ENCODE measurements at places on chromosomes 2 and 18.

GRCh38 chr2:108629417-108629816, 89.9 kb upstream of the RANBP2 start:
- DNase-seq, result no peak

GRCh38 chr2:175865716-175866115, 136.4 kb downstream of the LNPK start:
- no peak for DNase-seq

- DNase-seq, result no peak
These were observed 70.0 kb downstream of the SLC25A12 start for GRCh38 chr2:171824086-171824485.

GRCh38 chr18:42480441-42480840, 525.4 kb downstream of the PIK3C3 start:
- no peak for DNase-seq

DNA sequence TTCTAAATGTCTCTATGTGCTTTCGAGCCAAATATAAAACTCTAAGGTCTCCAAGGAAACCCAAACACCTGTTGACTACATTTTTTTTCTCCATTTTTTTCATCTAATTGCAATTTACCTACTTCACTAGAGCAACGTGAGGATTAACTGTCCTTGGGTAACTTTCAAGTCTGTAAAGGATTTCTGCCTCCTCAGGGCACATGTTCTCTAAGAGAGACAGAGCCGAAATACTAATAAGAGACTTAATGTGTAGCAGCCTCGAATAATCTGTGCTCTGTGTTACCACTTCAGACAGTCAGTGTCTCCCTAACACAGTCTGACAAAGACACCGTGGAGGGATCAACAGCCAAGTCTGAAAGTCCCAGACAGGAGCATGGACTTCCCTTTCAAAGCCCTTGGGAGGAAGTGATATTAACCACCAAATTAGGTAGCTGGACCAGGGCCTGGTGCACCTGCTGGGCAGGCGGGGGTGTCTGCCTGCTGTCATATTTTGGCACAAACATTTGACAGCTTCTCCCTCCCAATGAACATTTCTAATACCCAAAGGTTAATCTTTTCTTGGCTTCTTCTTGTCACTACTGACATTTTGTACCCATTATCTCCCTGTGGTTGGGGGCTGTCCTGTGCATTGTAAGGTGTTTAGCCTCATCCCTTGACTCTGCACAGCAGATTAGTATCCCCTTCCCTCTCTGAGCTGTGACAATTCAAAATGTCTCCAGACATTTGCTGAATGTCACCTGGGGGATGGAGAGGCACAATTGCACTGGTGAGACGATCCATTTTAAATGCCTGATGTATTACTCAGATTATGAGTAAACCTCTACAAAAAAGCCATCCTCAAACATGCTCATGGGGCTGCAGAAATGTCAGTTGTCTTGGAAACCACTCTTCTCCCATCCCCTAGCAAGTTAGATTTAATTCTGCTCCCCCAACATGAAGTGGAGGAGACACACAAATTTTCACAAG, 45.7 kb upstream of the LYPD1 start:
- DNase-seq, result no peak

GRCh38 chr2:187206471-187206870, 241.6 kb downstream of the CALCRL start:
- no peak for DNase-seq

- DNase-seq, result peak; percentile 68
These were observed 11.3 kb upstream of the ARHGEF4 start for GRCh38 chr2:130825231-130825965.

DNA sequence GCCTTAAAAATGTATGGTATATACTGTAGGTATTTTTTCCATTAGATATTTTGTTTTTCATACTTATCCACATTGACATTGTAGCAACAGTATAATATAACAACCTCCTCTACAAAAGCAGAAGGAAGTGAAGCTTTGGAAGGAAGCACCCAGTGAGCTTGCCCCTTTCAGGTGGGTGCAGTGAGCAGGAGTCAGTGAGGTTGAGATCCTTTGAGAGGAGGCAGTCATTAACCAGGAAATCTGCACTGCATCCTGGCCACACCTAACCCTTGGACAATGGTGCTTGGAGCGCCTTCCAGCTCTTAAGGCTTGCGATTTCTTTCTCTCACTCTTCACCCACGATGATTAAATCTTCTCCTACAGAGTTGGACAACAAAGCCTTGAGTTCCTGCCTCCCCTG, 13.9 kb downstream of the IL37 start:
- DNase-seq, result no peak
